ENCODE measurements at places on chromosomes 3 and 15.

GRCh38 chr3:67113802-67114407, 115.8 kb downstream of the KBTBD8 start:
- peak; percentile 71 for DNase-seq

- DNase-seq = no peak
Measured at GRCh38 chr3:46733026-46733800, 15.5 kb upstream of the PRSS50 start.

- DNase-seq = no peak
Measured at GRCh38 chr3:127459891-127460290, 130.6 kb downstream of the TPRA1 start.

- DNase-seq = no peak
Measured at GRCh38 chr15:100944244-100944895, 25.2 kb downstream of the LRRK1 start.

DNA sequence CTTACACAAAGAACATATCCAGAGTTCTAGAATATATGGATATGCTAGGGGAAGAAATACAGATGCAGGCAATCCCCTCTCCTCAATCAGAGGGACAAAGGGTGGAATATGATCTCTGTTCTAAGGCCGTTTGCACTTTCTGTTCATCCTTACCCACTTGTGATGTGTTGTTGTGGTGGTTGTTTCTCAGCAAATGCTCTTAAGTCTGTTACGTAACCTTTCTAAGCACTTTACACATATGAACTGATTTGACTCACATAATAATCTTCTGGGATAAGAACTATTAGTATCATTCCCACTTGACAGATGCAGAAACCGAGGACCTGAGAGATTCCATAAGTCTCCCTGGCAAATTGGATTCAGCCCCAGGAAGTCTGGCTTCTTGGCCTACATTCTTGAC, 40.5 kb downstream of the NGRN start:
- DNase-seq = no peak

- DNase-seq = no peak
Measured at GRCh38 chr15:41258750-41259471, 27.8 kb downstream of the CHP1 start.

DNA sequence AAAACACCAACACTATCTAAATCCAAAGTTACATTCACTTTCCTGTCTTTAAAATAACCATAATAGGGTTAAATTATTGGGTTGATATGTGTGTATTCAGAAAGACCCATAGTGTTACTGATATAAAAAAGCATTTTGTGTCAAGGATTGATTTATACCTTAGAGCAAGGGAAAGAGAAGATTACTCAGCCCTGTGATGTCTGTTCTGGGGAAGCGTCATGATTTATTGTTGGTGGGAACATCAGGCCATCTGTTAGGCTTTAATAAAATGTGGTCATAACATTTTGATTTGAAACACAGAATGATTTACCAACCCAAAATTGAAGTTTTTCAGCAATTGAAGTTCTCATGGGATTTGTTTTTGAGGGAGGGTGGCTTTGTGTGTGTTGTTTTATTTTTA, 33.2 kb downstream of the SIDT1 start:
- DNase-seq = no peak

GRCh38 chr3:146125951-146126350, 35.0 kb downstream of the PLOD2 start:
- DNase-seq = no peak

GRCh38 chr3:195828762-195829161, 17.0 kb upstream of the MUC4 start:
- DNase-seq = no peak

DNA sequence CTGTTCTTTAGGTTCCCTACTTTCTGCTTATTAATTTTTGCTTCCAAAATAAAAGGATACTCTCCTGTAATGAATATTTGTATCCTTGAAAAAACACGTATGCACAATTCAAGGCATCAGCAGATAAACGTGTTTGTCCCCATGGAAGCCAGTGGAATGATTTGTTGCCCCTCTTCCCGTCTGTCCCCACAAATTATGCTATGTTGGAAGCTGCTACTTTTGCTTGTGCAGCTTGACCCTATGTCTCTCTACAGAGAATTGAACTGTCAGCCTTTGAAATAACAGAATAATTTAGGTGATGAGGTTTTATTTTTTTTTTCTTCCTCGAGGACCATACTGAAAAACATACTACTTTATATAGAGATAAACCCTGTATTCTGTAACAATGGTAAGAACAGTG, 401.5 kb upstream of the GOLIM4 start:
- no peak for DNase-seq

DNA sequence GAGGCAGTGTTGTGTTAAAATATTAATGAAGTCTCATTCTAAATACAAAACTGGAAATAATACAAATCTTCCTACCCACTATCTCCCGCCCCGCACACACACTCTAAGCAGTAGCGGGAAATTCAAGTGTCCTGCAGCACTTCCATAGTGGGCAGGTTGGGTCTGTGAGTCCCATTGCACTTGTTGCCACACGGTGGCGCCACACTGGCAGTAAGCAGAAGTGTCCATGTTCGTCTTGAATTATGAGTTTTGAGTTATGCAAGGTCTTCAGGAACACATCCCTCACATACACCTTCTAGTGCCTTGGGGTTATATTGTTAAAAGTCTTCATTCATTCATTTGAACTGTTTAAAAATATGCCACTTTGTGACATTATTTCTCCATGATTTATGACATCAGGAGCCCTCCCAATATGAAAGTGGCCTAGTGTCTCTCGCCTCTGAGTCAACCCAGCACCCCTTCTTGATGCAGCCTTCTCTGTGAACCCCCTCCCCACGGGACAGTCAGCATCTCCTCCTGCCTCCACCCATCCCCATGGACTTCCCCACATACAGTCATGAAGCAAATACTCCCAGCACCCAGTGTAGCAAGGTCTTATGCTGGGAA, 17.6 kb upstream of the CCDC174 start:
- DNase-seq = peak; percentile 56

DNA sequence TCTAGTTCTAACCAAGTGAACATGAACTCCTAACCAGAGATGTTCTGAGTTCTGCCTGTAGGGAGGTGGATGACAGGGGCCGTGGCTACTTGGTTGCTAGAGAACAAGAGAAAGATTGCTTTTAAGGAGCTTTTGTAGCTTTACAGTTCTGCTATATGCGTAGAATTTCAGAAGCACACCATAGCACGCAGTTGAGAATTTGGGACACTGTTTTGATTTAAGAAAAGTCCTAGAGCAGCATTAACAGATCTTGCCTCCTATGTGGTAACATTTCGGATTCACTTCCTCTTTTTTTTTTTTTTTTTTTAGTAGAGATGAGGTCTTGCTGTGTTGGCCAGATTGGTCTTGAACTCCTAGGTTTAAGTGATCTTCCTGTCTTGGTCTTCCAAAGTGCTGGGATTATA, 181.7 kb downstream of the TCF12 start:
- no peak for DNase-seq

DNA sequence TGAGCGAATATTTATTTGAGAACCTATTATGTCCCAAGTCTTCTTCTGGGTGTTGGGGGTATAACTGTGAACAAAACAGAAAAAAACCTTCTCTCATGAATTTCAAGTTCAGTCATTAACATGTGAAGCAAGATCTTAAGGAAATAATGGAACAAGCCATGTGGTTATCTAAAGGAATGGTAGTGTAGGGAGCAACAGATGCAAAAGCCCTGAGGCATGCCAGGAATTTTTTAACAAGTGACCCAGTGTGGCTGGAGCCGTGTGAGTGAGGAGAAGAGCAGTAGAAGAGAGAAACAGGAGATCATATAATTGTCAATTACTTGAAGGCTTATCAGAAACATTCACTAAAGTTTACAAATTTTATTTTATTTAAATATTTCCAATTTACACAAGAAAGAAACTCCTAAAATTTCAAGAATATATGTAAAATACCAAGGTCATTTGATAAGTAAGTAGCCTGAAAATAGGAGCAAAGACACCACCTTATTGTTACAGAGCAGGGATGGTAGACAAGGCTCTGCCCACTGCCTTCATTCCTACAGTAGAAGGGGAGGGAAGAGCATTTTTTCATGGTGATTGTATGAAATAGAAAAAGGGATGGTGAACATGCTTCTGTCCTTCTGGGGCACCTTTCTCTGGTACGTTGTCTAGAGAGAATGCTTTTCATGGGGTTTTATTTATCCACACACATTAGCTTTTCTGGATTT, 345.1 kb downstream of the PLOD2 start:
- no peak for DNase-seq

- DNase-seq = no peak
Measured at GRCh38 chr3:26259176-26259575, 363.4 kb upstream of the LRRC3B start.

DNA sequence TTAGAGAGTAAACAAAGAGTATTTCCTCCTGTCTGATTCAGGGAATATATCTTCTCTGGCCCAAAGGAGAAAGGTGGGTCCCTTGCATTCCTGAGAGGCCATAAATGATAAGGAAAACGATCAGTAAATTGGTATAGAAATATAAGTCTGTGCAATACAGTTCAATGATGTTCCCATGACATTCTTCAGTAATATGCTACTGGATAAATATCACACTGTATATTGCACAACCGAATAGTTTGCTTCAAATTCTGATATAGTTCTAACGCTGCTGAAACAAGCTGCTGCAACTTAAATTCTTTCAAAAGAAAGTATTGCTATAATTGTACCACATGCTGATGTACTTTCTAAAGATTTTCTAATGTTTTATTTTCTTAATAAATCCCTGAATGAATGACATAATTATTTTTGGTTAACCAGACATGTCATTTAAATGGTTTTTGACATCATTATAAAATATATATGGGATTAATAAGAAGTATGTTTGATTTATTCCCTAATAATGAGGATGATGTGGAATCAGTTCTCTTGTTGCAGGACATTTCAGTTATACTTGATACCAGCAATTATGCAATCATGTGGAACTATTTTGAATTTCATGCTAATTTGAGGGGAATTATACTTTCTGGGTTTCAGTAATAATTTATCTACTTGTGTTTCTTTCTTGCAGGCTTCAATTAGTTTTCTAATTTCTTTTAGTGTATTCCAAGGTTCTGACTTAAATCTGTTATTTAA, 44.9 kb downstream of the FGF7 start:
- no peak for DNase-seq

DNA sequence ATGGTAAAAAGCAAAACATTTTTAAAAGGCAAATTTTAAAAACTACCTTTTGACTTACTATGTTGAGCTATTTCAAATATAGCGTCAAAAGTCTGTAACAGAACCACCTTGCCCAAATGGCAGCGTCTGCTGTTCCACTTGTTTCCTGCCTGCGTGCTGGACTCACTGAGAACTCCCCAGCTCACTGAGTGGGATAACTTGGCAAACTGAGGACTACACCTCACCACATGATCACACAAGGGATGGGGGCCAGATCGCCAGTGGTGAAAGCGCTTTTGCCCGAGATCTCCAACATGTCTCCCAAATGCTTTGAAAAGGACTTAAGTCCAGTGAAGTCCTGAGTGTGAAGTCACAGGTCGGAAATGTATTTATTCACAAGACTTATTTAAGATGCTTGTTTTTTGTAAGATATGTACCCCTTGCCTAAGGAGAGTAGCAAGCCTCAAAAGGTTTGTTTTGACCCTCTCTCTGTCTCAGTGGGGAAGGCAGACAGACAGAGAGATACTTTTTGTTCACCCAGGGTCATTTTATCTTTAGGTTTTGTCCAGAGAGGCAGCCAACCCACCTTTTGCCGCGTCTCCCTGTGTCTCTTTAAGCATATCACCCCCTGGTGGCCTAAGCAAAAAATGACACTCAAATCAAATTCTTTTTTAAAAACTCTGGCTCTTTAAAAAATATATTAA, 192.6 kb downstream of the PDZRN3 start:
- no peak for DNase-seq

- DNase-seq = no peak
Measured at GRCh38 chr3:169196789-169197188, 466.7 kb downstream of the MECOM start.

DNA sequence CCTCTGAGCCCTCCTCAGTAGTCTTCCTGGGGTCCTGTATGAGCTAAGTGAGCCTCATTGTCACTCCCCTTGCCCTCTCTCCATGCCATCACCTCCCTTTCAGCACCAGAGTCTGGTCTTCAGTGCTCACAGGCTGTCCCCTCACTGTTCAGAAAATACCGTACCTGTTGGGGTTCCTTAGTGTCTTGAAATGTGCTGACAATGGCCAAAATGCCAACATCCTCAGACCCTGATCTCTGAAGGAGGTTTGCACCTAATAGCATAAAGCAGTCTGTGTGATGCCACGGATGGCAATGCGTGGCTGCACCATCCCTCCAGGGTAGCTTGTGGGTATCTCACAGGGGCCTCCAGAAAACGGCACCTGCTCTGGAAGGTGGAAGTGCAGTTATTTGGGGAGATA, 301.0 kb upstream of the TLE3 start:
- DNase-seq = no peak

All from activated CD4-positive, alpha-beta T cell treated with anti-CD3 and anti-CD28 coated beads, Interleukin-2, amount 50 U/mL, for 1 hour (primary cell).